Caudate nucleus (tissue), 63 donors: ENCODE measurements at places on chromosomes 1 and 21.

- DNase-seq = no peak
Measured at GRCh38 chr1:209617047-209617673, 33.6 kb downstream of the CAMK1G start.

DNA sequence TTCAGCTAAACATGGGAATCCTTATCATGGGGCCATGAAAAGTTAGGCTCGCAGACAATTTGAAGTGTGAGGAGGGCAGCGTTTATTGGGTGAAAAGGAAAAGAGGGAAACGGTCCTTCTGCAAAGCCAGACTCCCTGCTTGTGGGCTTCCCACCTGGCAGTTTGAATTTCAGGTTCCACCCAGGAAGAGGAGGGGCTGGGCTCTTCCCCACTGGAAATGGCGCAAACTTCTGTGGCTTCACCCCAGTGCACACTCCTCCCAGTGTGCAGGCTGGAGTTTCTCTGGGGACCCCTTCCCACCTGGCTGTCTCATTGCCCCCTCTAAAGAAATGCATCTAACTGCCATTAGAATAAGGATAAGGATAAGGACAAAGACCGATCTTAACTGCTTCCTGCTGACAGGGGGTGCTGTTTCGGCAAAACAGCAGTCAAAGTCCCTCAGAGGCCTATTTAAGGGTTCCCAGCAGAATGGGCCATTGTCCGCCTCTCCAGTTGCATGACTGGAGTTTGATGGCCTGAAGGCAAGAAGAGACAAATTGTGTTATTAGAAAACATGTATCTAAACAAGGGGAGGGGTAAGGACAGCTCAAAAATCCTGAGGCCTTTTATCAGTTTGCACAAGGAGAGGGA is 20.4 kb downstream of the AIM2 start:
- DNase-seq = no peak

DNA sequence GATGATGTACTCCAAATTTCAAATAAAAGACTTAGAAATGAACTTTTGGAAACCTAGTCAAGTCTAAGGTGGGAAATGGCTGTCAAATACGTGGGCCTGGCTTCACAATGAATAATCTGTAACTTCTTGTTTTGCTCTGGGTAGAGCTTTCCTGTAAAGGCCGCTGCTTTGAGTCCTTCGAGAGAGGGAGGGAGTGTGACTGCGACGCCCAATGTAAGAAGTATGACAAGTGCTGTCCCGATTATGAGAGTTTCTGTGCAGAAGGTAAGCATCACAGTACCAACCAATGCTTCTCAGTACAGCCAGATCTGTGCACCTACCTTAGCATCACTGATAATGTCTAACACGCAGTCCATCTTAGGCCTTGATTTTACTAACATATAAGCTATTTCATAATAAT is 73.6 kb downstream of the TPR start:
- no peak for DNase-seq

DNA sequence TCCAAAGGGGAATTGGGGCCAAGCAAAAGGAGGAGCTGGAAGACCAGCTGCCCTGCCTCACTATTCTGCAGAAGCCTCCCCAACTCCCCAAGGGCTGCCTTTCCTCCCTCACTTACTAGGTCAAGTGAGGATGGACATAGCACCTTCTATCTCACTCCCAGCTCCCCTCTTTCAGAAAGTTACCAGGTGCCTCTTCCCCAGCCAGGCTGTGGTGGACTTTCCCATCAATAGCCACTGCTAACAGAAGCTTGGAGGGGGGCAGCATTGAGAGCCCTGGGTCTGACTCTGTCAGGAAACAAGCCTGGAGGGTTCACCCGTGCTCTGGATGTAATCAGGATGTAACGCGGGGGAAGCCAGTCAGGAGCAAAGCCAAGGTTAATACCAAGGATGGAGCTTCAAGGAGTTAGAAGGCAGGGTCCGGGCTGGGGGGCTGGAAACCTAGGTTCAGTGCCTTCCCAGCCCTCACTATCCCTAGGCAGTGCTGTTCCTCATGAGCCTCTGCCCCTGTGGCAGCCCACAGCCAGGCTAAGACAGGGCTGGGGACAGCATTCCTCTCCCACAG is 127.8 kb upstream of the NGF start:
- DNase-seq = no peak

GRCh38 chr1:116912846-116913245 is 3.1 kb downstream of the PTGFRN start:
- DNase-seq = no peak

DNA sequence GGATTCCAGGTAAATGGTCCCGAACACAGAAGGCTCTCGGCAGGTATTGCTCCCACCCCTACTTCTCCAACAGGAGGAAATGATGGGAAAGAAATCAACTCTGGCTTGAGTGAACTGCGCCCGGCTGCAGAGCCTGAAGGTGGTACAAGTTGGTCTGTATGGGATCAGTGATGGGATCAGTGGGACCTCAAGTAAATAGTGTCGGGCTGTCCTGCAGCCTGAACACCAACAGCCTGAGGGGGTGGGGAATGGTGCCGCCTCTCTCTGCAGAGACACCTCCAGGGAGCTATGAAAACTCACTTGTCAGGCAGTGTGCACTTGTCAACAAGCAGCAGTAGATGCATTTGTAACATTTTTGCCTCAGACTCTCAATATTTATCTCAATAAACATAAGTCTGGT is 183.5 kb downstream of the MATN1 start:
- no peak for DNase-seq

DNA sequence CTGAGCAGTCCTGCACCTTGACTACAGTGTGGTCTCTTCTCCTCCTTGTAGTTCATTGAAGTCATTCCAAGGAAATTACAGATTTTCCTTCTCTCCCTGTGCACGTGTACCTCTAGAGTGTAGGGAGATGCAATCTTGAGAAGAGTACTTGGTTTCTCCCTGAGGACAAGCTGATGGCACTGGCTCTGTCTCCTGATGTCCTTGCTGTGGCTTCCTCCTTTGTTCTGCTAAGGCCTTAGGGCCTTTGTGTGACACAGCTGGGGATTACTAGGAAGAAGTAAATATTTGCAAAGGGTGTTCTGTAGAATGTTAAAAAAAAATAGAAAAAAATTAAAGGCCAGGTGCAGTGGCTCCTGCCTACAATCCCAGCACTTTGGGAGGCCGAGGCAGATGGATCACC is 66.2 kb upstream of the APOBEC4 start:
- DNase-seq = no peak

GRCh38 chr1:91724231-91724630 is 161.7 kb downstream of the TGFBR3 start:
- DNase-seq = no peak

GRCh38 chr1:71599306-71599705 is 518.5 kb upstream of the ZRANB2 start:
- DNase-seq = no peak
